Amniotic stem cell (primary cell): ENCODE measurements at places on chromosomes 6 and 20.

GRCh38 chr6:16921399-16922110 lies 160.3 kb upstream of the ATXN1 start:
- DNase-seq: no peak

DNA sequence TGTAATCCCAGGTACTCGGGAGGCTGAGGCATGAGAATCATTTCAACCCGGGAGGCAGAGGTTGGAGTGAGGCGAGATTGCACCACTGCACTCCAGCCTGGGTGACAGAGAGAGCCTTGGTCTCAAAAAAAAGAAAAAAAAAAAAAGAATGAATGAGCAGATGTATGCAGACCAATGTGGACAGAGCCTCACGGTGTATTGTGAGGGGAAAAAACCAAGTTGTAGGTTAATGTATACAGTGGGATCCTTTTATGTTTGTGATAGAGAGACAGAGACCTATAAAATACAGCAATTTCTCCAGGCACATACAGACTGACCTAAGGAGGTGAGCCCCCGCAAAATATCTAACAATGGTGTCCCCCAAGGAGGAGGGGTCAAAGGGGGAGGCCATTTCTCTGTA lies 11.7 kb downstream of the TGM2 start:
- no peak for DNase-seq

- DNase-seq: no peak
Observed at GRCh38 chr20:17430125-17430950, 100.8 kb downstream of the BFSP1 start.

GRCh38 chr6:145400508-145400907 lies 334.8 kb downstream of the EPM2A start:
- DNase-seq: no peak

DNA sequence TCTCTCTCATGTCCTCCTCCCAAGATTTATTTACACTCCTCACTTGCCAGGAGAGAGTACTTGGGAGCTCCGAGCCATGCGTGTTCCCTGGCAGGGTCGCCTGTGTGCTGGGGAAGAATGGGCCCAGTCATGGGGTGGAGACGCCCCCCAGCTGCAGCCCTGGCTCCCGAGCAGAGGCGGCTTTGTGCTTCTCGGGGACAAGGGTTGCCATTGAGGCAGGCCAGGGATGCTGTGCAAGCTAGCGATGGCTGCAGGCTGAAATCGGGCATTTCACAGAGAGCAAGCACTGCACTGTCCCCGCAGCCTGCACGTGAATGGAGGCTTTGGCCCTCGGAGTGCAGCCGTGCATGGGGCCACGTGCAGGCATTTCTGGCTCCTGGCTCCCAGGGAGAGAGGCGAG lies 23.8 kb downstream of the PHACTR3 start:
- DNase-seq: no peak

GRCh38 chr20:23419995-23420901 lies 1.0 kb downstream of the NAPB start:
- DNase-seq: peak; percentile 26

DNA sequence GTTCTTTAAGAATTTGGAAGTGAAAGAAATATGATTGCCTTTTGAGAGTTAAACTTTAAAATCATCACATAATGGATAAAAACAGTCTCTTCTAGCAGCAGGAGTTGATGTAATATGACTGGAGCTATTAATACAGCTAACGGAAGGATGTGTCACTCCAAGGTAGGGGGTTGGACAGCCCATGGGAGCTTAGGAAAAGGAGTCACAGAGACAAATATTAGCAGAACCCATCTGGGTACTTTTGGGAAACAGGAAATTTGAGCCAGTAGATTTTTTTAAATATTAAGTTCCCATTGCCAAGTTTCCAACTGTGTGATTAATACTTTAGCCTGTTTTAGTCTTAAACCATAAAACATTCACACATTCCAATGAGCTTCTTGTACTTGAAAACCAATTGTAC lies 164.7 kb upstream of the RIMS1 start:
- DNase-seq: no peak

GRCh38 chr20:50193836-50194421 lies 3.3 kb downstream of the CEBPB start:
- no peak for DNase-seq

DNA sequence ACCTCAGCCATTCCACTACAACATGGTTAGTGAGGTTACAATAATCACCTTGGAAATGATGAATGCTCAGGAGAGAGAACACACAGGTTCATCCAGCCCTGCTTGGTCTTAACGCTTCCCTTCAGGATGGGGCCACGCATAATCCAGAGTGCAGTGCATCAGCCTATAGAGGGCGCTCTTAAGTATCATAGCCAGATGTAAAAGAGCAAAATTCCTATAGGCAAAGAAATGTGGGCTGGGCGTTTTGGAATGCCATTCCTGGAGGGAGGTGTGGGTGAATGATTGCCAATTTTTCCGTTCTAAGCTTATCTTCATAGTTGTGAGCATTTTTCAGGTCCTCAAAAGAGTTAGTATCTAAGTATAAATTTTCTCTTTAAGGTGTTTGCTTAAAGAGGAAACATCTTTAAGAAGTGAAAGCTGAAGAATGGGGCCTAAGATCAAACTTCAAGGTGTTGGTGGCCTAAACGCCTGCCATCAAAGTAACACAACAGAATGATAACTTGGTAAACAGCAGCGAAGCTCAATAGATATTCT lies 1.8 kb downstream of the RIPOR2 start:
- no peak for DNase-seq

- DNase-seq: no peak
Observed at GRCh38 chr6:113920663-113921267, 50.2 kb downstream of the HDAC2 start.

DNA sequence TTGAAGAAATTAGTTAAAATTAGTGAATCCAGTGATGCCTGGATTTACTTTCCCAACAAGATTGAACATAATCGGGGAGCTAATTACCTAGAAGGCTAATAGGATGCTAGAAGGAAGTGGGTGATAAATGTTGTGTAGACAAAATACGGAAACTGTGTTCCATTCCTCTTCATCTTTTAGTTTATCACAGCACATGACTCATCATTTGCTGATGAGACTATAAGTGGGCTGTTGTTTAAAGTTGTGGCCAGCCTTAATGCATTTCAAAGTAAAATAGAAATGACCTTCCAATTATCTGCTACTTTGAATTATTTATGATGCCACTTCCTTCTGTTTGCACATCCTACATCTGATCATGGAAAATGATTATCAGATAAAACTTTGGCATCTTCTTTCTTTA lies 43.4 kb downstream of the OGFRL1 start:
- no peak for DNase-seq

- no peak for DNase-seq
Observed at GRCh38 chr6:38020593-38020992, 201.1 kb downstream of the ZFAND3 start.

DNA sequence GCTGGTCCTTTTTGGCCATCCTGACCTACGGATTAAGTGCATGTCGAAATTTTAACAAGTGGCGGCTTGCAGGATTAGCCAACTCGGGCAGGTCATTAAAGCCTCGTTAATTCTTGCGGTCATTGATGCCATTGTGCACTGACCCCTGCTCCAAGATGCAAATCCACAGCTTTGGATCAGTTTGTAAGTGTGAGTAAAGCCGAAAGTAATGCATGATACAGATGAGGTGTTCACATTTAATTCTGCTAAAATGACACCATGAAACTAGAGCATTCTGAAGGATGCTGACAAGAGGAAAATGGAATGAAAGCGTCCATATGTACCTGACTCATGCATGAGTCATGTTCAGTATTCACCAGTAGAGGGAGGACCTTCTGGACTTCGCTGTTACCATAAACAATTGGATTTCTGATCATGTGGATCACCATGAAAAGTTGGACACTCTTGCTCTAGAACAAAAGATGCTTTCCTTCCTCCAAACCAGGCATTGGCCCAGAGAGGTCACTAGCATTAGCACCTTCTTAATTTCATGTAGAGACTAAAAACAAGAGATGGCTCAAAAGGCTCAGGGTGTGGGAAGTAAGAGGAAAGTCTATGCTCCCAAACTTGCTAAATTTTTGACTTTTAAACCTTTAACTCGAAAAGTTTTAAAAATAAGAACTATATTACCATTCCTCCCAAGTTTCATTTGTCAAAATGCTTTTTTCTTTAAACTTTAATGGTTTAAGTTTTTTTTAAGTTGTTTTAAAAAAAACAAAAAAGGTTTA lies 48.0 kb downstream of the MUC22 start:
- peak; percentile 55 for DNase-seq

- no peak for DNase-seq
Observed at GRCh38 chr20:50311308-50312001, 120.8 kb downstream of the CEBPB start.

DNA sequence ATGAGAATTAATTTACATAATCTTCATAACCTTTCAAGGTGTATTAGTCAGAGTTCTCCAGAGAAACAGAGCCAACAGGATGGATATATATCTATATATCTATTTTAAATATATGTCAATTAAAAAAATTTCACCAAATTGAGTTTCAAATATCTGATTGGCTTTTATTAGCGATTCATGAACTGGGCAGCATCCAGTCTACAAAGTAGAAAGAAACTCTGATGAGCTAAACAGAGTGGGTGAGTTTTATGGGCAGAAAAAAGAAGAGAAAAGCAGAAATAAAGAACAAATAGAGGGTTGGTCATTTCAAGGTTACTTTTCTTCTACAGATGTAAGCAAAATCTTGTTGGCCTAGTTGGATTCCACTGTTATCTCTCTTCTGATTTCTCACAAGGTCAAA lies 29.0 kb upstream of the BTBD3 start:
- no peak for DNase-seq

- DNase-seq: peak; percentile 57
Observed at GRCh38 chr20:59515013-59515905, 89.1 kb upstream of the PHACTR3 start.

DNA sequence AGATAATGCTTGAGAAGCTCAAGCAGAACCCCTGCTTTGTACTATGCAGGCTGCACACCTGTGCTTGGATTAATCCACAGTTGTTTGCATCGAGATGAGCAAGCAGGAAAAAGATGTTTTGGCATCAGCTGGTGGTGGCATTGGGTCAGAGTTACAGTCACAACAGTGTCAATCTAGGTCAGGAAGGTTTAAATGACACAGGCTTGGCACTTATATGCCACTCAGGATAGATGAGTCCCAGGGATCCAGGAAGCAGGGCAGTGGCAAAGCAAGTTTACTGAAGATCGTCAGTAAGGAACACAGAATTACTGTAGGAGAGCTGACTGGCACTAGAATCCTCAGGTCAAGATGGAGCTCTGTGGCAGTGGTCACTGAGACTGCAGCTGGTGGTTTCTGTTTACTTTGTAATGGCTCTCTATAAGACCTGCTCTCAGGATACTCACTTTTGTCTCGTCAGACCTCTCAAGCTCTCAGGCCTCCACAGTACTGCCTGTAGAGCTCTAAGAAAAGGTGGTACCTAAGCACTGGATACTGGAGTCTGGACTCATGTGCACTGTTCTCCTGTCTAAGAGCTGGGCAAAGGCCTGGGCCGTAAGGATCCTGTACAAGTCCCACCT lies 110.1 kb upstream of the HS3ST5 start:
- DNase-seq: no peak

- DNase-seq: no peak
Observed at GRCh38 chr6:39791850-39792539, at the start of gene DAAM2. DAAM2 (plus strand) TSS chr6:39792376; CDS start chr6:39856303, 63,927 bp downstream.

- DNase-seq: no peak
Observed at GRCh38 chr20:44752099-44752931, 6.7 kb downstream of the KCNK15 start.

- no peak for DNase-seq
Observed at GRCh38 chr6:36743032-36743431, 45.4 kb downstream of the RAB44 start.

DNA sequence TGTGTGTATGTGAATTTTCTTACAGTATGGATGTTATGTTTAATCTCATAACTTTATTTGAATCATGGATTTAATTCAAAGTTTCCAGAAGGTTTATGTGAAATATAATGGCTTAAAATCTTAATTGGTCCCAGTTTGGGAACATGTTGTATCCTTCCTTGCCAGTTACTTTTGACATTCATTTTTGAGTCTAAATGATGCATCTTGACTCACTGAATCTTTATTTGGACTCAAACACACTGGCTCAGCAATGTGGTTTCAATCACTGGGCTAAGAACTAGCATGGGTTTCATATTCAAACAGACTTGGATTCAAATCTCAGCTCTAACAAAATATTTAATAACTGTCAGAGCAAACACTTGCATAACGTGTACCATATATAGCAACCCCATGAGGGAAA lies 25.9 kb upstream of the TFAP2B start:
- no peak for DNase-seq

DNA sequence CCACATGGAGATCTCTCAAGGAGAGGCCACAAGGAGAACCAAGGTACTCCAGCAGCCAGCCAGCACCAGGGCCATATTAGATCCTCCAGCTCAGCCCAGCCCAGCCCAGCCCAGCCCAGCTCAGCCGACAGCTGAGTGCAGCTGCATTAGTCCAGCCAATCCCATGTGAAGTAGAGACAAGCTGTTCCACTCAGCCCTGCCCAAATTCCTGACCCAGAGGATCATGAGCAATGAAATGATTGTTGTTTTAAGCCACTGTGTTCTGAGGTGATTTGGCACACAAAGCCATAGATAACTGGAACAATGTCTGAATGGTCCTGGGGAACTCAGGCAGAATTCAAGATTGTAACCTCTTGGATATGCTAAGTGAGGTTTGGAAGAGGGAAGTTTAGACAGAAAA lies 59.5 kb upstream of the BMP2 start:
- no peak for DNase-seq

DNA sequence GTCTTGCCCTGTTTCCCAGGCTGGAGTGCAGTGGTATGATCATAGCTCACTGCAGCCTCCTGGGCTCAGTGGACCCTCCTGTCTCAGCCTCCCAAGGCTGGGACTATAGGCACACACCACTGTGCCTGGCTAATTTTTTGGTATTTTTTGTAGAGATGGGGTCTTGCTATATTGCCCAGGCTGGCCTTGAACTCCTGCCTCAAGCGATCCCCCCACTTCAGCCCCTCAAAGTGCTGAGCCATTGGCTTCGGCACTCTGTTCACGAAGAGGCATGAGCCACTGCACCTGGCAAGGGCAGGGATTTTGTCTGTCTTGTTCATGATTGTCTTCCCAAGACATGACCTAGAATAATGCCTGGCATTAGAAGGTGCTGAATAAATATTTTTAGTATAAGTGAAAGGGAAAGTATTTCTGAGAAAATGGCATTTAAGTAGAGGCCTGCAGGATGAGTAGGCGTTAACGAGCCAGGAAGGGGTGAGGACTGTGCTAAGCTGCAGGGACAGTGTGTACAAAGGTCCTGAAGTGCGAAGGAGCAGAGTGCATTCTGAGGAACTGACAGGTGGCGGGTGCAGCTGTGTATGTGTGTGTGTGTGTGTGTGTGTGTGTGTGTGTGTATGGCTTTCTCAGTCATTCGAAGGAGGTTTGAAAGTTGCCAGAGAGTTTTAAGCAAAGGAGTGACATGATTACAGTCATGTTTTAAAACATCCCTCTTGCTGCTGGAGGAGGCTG lies 43.0 kb downstream of the VEGFA start:
- DNase-seq: no peak

DNA sequence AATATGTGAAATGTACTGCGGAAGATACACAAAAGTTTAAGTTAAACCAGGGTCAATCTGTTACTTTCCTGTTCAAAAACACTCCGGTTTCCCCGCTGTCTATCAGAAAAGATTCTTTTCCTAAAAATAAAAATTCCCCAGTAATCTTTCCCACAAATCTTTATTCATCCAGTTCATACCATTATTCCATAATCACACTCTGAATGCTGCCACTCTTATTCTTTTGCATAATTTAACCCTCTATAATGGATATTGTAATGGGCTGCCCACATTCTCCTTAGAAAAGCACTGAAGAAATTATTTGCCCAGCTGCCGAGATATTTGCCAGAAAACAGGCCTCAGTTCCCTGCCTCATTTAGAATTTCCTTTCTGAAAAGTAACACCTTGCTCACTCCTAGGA lies 68.6 kb downstream of the EPHA7 start:
- no peak for DNase-seq

- no peak for DNase-seq
Observed at GRCh38 chr20:16378712-16379370, 194.4 kb downstream of the KIF16B start.

GRCh38 chr20:15831201-15831600 lies 742.0 kb downstream of the KIF16B start:
- no peak for DNase-seq
